CD4-positive, alpha-beta T cell treated with Interleukin-17A for 4 hours (primary cell): ENCODE measurements at places on chromosomes 3 and 15.

GRCh38 chr3:16455001-16455400 is 58.5 kb downstream of the RFTN1 start:
- no peak for DNase-seq

DNA sequence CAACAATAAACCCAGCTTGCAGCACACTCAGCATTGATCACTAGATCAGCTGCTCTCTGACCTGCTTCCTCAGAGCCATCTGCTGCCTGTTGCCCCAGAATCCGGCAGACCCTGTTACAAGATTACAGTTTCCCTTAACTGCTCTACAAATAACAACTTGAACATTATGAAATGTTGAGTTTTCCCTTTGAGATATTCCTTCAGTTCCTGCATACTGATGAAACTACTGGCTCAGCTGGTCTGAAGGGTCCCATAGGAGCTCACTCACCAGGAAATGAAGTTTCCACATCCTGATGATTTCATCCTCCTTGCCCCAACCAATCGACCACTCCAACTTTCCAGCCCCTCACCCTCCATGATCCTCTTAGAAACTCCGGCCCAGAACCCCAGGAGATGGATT is 281.9 kb downstream of the OCA2 start:
- DNase-seq = no peak

- DNase-seq = no peak
These were observed 50.2 kb upstream of the MGA start for GRCh38 chr15:41610048-41610447.

GRCh38 chr3:54696313-54696712 is 231.5 kb downstream of the LRTM1 start:
- DNase-seq = no peak

GRCh38 chr3:12782172-12782815 is 14.2 kb upstream of the CAND2 start:
- DNase-seq = no peak

- no peak for DNase-seq
These were observed 18.5 kb upstream of the DPPA4 start for GRCh38 chr3:109355625-109356441.

DNA sequence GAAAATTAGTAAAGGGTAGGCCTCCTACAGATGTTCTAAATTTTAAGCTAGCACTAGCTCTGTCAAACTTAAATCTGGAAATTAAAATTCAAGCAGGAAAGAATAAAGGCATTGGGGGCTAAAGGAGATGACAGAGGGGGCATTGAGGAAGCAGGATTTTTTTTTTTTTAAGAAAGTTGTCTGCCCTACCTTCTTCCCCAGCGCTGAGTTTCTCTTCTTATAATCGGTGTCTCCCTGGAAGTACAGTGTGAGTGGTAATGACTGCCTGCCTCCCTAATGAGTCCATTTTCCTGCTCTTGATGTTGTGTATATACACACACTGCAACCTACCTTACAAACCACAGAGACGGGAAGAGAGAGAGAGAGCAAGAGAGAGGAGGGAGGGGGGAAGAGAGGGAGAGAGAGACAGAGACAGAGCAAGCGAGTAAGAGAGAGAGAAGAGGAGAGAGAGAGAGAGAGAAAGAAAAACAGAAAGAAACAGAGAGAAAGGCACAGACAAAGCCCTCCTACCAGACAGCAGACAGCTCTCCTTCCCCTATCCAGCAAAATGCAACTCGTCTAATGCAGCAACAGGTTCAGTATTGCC is 47.0 kb downstream of the ZBTB20 start:
- peak; percentile 49 for DNase-seq

DNA sequence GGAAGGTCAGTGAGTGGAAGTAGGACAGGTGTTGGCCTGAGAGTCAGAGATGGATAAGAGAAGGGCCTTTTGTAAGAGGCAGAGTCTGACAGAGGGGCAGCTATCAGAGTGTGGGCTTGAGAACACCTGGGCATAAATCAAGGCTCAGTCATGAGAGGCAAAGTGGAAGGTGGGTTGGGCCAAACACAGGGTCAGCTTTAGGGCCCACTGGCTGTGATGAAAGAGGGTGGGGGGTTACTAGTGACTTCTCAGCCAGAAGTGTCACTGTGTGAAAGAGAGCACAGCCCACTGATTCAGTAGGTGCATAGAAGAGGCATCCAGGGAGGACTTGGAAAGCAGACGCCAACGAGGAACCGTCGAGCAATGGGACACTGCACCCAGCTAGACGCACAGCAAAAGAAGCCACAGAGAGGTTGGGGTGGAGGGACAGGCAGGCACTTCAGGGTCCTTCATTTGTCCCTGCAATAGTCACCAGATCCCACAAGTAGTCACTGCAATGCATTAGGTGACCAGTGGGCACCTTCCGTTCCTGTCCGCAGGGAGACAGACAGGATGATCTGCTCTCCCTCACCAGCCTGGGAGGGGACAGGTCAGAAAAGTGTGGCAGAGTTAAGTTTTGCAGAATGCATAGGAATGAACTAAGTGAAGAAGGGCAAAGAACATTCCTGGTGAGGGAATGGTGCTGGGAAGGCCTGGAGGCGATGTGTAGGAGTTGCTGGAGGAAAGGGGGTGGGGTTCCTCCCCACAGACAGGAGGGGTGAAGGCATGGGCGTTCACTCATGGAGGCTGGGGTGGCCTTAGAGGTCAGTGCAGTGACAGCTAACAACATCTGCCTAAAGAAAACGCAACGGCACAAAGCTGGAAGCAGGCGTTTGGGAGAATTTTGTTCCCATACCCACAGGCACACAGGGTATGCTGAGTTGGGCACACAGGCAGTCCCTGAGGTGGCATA is 36.3 kb downstream of the MESD start:
- DNase-seq = no peak

- no peak for DNase-seq
These were observed 88.6 kb downstream of the ATP8B4 start for GRCh38 chr15:50030456-50030855.
